ENCODE measurements at places on chromosomes 12 and 14.

GRCh38 chr12:2306735-2307134, 253.9 kb downstream of the CACNA1C start:
- no peak for DNase-seq

DNA sequence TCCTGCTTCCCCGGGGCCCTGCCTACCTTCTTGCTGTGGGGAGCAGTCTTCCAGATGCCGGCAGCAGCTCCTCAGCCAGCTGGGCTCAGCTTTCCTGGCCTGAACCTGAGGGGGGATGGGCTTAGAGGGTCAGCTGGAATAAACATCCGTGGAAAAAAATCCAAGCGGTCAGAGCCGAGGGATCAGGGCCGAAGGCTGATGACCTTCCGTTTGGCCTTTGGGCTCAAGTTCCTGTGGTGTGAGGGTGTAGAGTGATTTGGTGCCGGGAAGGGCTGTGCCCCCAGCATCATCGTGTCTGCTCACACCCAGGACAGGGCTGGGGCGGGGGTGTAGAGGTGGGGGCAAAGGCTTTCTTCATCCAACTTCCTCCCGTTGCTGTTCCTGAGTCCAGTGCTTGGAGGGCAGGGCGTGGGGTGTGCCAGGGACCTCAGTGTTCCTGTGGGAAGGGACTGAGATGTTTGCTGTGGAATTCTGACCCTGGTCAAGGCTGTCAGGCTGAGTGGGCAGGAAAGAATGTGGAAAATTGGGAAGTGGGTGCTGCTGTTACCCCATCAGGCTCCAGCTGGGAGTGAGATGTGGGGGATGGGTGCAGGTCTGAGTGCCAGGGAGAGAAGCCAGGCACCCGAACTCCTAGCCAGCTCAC, 2.6 kb downstream of the SMIM41 start:
- DNase-seq = no peak

- no peak for DNase-seq
Measured at GRCh38 chr14:92590176-92590575, 76.6 kb downstream of the RIN3 start.

DNA sequence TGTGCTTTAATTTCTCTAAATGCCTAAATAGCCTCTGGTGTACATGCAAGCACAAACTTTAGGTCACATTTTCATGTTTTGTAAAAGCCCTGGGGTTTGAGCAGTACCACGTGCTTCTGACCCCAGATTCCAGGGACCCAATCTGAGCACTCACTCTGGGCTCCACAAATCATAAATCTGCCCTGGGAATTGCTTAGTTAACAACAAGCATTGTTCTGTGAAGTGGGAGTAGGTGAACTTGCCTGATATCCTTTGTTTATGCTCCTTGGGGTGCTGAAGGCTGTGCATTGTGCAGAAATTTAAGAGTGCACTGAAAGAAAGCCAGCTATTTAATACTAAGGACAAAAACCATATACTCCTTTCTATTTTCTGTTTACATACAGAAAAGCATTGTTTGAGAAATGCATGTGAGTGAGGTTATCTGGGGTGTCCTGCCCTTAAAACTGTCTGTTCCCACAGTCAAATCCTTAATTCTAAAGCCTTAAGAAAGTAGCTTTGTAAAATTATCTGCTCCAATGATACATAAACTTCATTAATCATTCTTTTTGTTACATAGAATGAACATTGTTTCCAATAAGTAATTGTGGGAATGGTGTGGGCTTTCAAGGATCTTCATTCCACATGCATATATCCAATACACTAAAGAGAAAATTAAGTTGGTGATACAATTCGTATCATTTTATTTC, 258.6 kb upstream of the NPAS3 start:
- DNase-seq = no peak

- no peak for DNase-seq
Measured at GRCh38 chr14:105476097-105476830, 1.6 kb downstream of the CRIP2 start.

GRCh38 chr12:94714378-94715114, 64.2 kb upstream of the TMCC3 start:
- no peak for DNase-seq

DNA sequence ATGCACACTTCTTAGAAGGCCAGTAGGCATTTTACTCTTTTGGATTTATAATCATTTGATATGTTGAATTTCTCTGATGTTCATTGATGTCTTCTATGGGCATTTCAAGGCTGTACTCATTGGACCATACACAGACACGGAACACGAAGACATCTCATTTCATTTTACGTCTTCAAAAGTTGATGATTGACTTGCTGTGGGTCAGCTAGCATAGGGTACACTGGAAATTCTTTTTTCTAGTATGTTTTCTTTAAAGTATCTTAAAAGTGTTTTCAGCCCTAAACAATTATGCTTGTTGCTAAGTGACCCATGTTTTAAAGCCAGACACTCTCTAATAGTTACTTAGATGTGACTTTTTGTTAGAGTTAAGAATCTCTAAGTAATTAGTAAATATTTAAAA, 16.3 kb downstream of the TRHDE start:
- no peak for DNase-seq
